ENCODE measurements at places on chromosomes 12 and 14.

DNA sequence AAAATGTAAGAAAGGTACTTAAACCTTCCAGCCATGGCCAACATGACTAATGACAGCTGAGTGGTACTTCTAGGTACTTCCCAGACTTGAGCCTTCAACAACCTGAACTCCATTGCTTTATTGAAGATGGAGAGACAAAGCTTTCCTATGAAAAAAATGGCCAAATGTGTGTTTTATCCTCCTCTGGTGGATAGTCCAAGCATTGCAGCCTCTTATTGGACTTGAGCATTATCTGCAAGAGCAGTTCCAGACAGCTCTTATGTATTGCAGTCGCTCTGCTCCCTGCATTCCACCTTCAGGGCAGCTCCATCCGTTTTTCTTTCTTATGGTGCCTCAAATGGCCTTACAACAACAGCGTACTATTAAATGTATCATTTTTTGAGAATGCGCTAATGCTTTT is 588.2 kb downstream of the NRXN3 start:
- peak; percentile 21 for DNase-seq

- no peak for DNase-seq
These were observed 420.7 kb downstream of the NPAS3 start for GRCh38 chr14:33359288-33359881.

- peak; percentile 51 for DNase-seq
These were observed 643 bp downstream of the ZFC3H1 start for GRCh38 chr12:71662849-71663560.

- DNase-seq: peak; percentile 70
These were observed 62.3 kb downstream of the PTPN21 start for GRCh38 chr14:88492272-88493089.

- DNase-seq: no peak
These were observed 84.2 kb downstream of the AACS start for GRCh38 chr12:125149160-125150108.

DNA sequence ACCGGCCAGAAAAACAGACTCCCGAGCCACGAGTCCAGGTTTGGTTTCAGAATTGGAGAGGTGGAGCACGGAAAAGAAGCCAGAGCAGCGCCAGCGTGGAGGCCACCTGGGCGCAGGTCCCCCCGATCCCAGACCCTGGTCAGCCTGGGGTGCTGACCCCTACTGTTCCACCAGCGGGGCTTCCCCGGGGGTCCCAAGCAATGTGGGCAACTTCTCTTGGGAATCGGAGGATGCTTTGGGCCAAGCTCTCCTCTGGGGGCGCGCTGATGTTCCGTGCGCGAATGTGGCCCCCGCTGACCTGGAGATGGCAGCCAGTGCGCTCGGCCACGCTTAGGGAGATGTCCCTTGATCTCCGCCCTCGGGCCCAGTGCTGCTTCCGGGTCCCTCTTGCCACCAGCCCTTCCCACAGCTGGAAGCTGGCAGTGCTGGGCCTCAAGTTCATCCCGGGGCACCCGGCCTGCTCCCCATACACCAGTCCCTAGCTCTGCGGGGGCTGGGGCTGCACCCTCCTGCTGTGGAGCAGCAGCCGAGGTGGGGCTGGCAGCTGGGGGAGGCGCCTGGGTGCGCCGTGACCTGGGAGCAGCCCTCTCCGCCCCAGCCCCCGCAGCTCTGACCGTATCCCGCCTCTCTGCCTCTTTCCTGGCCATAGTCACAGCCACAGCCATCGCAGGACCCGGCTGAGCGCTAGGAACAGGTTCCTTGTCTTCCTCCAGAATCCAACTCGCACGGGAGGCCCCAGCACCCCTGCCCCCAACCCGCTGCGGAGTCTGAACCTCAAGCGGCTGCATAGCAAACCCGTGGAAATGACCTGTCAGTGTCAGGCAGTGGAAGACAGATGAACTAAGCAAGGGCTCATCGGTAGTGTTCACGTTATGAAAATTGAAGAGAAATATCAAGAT is 91.2 kb downstream of the RCOR1 start:
- no peak for DNase-seq

GRCh38 chr12:44603701-44604100 is 272.4 kb downstream of the NELL2 start:
- DNase-seq: no peak

- no peak for DNase-seq
These were observed 749 bp downstream of the AKAP3 start for GRCh38 chr12:4648104-4648500.

GRCh38 chr14:38900887-38901286 is 202.1 kb downstream of the SEC23A start:
- DNase-seq: no peak

DNA sequence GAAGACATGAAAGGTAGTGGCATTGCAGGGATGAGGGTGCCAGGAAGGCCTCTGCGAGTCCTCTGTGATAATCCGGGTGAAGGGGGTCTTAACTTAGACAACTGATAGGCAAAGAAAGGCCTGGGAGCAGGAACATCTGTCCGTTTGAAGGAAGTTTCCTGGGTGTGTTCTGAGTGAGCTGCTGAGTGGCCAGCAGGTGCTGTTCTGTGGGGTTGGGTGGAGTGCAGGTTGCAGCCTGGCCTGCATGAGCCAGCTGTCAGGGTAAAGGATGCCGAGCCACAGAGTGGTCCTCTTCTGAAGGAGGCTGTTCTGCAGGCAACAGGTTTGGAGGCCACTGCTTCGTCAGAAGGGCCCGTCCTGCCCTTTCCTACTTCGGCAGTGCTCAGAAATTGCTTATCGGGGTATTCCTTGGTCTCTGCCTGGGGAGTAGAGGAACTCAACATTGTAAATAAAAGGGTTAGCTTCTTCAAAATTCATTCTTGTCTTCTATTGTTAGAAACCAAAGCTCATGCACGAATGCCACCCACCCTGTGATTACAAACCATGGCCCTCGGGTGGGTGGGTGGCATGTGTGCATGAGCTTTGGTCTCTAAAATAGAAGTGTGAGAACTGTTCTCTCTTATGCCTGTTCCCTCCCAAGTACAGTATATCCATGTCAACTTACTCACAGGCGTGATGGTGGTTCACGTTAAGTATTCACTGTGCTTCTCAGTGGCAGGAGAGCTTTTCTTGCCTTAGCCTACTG is 118.9 kb downstream of the CHST11 start:
- DNase-seq: no peak

DNA sequence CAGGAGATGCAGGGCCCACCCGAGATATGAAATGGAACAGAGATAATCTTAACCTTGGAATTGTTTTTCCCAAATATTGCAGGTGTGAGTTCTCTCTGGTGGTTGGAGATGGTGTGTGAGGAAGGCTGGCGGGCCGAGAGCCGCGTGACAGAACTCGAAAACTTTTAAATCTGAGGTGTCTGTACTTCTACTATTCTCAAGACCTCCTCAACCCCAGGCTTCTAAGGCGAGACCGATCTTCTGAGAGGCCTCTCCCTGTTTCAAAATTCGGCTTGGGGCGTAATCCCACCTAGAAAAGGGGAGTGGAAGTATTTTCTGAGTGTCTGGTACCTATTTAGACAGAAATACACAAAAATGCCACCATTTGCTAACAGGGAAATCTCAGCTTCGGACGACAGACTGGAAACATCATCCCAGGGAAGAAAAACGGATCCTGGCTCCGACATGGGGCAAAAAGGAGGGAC is 611 bp downstream of the SARNP start:
- peak; percentile 5 for DNase-seq

DNA sequence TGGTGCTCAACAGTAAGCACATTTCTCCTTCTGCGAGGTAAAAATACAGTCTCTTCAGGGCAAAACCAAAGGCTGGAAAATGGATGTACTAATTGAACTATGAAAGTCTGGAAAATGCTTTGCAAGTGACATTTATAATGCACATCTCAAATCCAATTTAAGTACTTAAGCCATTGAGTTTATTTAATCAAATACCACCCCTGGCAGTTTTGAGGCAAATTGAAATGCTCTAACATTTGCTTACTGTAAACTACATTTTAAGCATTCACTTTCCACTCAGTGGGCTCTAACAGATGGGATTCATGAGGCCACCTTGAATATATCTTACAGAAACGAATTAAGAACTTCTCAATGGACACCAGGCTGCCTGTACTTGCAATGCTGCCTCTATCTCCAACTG is 69.7 kb downstream of the HELB start:
- DNase-seq: no peak

DNA sequence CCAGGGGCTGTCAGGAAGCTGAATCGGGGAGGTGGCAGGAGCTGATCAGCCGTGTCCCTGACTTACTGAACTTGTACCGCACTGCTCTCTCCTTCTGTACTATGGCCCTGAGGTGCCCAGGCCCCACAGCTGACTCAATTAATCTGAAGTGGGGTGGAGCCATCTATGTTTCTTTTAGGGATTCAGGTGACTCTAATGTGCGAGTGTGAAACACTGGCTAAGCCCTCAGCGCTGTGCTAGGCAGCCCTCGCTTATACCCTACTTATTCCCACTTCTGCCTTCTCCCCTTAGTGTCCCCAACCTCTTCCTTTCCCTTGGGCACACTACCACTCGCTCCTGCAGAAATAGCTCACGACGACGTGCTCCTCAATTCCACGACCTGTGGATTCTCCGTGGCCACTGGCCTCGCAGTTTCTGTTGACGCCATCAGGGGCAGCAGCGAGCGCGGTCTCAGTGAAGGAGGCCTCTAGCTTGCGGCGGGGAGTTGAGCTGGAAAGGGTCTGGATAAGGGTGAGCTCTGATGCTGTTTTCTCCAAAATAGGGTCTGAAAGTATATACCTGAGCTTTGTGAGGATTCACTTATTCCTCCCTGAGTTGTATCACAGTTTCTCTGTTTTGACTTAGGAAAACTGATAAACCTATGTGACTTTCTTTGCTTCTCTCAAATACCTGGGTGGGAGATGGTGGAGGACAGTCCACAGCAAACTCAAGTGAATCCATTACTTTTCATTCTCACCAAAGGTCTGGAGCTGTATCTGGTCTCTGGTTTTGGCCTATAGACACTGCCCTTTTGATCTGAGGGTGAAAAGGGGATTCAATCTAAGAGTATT is 167.6 kb downstream of the SLC41A2 start:
- DNase-seq: no peak

- no peak for DNase-seq
These were observed 23.6 kb downstream of the ABCB9 start for GRCh38 chr12:122942637-122943036.

DNA sequence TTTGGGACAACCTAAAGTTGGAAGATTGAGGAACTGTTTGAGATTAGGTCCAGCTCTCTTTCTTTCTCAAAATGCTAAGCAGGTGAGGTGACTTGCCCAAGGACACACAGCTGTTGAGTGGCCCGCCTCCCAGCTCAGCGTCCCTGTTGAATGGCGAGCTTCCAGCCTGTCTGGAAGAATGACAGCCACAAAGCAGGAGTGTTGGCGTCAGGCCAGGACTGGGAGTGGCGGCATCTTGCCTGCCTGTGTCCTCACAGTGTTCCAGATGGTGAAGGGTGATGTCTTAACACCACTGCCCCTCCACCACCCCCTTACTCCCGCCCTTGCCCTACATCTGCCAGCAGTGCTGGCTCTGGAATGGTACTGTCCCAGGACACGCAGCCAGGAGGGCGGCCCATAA is 4.4 kb upstream of the CEBPE start:
- DNase-seq: peak; percentile 9

GRCh38 chr14:70683983-70684382 is 42.3 kb downstream of the TTC9 start:
- DNase-seq: no peak
